Left ventricle myocardium superior (tissue), 1 donor: ENCODE measurements at places on chromosomes 3 and 15.

- DNase-seq = no peak
Measured at GRCh38 chr3:128524374-128525299, 31.6 kb upstream of the GATA2 start.

- DNase-seq = no peak
Measured at GRCh38 chr3:141275973-141276372, 44.3 kb downstream of the PXYLP1 start.

GRCh38 chr15:27845535-27846369 is 253.4 kb downstream of the OCA2 start:
- DNase-seq = no peak

DNA sequence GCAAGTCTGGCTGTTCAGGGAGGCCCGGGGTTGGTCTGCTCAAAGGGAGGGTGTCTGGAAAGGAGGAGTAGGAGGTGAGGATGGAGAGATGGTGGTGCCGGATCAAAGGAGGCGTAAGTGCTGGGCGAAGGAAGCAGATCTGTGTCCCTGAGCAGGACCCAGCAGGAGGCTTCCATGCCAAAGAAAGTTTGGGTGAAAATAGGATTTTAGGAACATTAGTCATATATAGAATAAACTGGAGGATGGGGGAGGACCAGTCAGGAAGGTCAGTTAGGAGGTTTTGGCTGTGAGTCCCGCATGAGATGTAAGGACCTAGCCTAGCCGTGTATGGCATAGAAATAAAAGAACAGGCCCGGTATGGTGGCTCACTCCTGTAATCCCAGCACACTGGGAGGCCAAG is 28.6 kb upstream of the VPS8 start:
- no peak for DNase-seq

GRCh38 chr3:151900460-151900859 is 27.0 kb downstream of the SUCNR1 start:
- DNase-seq = no peak
